ENCODE measurements at places on chromosomes 5 and 9.

DNA sequence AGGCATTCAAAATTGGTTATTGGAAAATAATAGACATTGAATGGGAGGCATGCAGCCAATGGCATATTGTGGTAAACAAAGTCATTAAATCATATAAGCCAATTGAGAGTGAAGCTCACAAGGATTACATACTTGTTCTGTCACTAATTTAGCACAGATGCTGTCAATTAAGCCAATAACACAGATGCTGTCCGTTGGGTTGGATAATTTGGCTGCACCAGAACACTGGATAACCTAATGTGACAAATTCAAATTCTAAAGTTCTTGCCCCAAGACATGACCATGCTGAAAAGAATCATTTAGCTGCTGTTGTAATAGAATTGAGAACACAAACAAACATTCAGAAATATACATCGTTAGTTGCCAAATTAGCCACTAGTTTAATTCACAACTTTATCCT lies 1796.4 kb downstream of the EFNA5 start:
- no peak for DNase-seq

DNA sequence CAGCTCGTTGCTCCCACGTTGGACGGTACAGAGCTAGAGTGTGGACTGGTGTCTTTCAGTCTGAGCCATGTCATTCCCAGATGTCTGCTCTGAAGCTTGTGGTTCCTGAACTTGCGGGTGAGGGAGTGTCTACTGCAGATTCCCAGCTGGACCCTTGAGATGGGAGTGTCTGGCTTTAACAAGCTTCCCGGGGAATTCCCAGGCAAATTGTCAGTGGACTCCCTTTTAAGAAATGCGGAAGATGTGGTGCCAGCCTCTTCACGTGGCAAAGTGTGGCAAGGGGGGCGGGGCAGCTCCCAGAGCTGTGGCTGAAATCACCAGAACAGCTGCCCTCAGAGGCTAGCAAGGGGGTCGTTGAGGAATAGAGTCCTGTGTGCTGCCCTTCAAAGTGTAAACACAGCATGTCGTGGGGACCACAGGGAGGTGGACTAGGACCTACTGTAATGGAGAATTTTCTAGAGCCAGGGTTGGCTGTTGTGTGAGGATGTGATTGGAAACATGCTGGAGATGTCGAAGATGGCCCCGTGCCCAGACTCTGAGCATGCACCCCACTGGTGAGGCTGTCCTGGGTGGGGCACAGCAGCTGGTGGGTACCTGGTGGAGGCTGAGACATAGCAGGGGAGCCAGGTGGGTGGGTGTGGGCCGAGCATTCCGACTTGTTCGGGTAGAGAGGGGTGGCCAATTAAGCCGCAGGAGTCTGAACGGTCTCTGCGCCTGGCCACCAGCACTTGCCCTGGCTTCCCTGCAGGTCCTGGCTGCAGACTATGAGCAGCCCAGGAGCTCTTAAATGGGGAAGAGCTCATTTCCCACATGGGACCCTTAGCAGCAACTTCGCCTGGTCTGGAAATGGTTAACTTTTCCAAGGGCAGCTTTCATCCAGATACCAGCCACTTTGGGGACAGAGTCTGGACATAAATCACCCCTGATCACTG lies 37.4 kb downstream of the PRRX2 start:
- no peak for DNase-seq

- peak; percentile 81 for DNase-seq
Measured at GRCh38 chr5:138352071-138352721, at the start of gene KDM3B. KDM3B (plus strand) TSS chr5:138352685; CDS start chr5:138352796, 111 bp downstream.

DNA sequence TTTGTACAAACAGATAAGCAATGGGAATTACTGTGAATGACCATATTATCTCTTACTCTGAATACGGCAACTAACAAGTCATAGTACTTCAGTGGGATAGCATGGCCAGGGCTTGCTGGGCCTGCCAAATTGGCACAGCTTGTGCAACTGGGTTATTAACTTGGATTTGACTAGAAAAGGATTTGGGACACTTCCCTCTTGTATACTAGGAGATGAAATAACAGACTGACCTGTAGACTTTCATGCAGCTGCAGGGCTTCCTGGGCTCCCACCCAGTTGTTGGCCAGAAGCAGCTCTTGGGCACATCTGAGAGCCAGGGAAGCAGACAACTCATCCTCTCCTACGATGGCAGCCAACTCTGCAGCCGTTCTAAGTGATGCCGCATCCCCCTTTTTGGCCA lies 39.8 kb downstream of the CNOT8 start:
- no peak for DNase-seq

- no peak for DNase-seq
Measured at GRCh38 chr9:108445431-108446071, 410.2 kb downstream of the ACTL7B start.

- DNase-seq = no peak
Measured at GRCh38 chr5:93385655-93386054, 195.4 kb downstream of the NR2F1-AS1 start.

DNA sequence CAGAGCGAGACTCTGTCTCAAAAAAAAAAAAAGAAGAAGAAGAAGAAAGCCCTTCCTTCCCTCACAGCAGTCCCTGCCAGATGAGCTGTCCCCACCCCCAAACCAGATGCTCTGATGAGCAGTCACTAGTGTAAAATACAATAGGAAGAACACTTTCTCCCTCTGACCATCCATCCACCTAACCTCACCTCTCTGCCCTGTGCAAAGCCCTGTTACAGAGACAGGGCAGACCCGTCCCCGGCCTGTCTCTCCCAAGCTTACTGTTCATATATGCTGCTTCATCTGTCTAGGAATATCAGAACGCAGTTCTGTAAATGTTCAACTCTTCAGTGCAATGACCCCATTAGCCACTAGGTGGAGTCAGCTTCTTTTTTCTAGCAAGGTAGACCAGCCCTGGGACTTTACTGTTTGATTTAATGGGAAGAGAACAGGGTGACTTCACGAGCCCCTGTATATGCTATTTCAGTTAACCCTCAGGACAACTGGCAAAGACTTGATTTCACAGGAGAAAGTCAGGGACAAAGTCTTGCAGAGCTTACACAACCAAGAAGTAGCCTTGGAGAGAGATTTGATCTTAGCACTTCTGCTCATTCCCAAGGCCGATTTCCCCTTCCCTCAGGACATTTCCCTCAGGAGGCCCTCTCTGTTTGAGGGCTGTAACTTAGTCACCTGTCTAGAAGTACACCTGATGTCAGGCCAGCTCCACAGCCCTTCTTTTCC lies 14.9 kb upstream of the FGFR4 start:
- peak; percentile 76 for DNase-seq

DNA sequence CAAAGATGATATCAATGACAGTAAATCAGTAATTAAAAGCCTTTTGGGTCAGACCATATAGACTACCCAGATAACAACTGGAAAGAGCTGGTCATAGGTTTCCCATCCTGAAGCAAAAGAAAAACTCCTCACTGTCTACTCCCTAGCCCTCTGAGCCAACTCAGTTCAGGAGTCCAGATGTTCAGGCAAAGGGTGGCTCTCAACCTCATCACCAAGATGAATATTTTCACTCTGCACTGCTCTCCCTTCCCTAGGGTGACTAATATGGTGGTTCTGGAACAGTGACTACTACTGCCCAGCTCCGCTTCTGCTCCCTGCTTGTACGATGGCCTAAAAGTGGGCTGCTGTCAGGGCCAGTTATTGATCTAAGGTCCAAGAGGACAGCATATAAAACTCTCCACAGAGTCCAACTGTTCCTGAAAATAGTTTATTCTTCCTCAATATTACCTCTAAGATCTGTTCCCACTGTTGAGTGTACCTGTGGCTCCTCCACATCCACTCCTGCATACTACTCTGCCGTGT lies 263.4 kb upstream of the SLC30A5 start:
- no peak for DNase-seq

DNA sequence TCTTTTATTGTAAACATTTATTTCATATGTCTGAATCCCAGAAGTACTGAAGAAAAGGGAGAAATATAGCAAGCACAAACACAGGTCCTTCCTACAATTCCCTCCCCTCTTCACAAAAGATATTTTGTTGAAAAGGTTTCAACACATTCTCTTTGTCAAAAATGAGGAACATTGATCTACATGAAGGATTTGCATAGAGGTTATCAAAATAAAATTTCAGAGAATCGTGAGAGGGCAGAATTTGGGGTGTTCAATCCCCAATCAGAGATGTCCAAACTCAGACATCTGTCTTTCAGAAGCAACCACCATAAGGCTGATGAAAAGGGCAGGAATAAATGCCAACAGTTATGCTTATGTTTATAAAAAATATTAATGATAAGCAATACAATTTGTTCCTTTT lies 69.2 kb downstream of the MARCHF3 start:
- peak; percentile 7 for DNase-seq

- no peak for DNase-seq
Measured at GRCh38 chr5:119954106-119954505, 324.7 kb downstream of the FAM170A start.

- no peak for DNase-seq
Measured at GRCh38 chr5:172789687-172790495, 18.9 kb upstream of the DUSP1 start.

DNA sequence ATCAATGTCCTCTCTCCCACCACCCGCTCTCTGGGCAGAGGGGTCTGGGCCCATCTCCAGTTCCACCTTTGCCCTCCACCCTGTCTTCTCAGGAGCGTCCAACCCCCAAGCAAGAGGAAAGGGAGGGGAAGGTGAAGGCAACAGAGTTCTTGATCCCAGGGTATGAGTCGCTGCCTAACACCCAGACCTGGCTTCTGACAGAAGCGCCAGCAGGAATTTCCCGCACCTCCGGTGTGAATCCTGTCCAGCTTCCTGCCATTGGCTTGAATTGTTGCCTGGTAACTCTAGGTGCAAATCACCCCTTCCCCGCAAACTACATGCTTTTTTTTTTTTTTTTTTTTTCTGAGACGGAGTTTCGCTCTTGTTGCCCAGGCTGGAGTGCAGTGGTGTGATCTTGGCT lies 84.2 kb upstream of the IER5L start:
- DNase-seq = no peak

GRCh38 chr9:107086460-107086859 lies 196.6 kb upstream of the RAD23B start:
- no peak for DNase-seq

GRCh38 chr5:132387640-132388117 lies 18.2 kb downstream of the SLC22A5 start:
- peak; percentile 39 for DNase-seq

DNA sequence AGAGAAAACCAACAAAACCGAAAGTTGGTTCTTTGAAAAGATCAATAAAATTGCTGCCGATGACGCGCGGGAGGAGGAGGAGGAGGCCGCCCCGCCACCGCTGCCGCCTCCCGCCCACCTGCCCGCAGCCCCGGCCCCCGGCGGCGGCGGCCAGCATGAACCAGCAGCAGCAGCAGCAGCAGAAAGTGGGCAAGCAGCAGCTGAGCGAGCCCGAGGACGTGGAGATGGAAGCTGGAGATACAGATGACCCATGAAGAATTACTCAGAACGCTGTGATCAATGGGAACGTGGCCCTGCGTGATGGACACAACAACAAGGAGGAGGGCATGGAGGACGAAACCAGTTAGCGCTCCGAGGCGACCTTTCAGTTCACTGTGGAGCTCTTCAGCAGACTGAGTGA lies 53.9 kb upstream of the EFNA5 start:
- no peak for DNase-seq

- no peak for DNase-seq
Measured at GRCh38 chr5:71706906-71707305, 12.2 kb upstream of the CARTPT start.

- peak; percentile 48 for DNase-seq
Measured at GRCh38 chr5:151770383-151771258, 1.1 kb upstream of the G3BP1 start.

- DNase-seq = no peak
Measured at GRCh38 chr9:37454238-37454637, 11.0 kb downstream of the ZBTB5 start.

GRCh38 chr9:5549658-5550650 lies 39.6 kb downstream of the PDCD1LG2 start:
- DNase-seq = no peak

- no peak for DNase-seq
Measured at GRCh38 chr5:134565791-134566740, 40.6 kb downstream of the JADE2 start.

DNA sequence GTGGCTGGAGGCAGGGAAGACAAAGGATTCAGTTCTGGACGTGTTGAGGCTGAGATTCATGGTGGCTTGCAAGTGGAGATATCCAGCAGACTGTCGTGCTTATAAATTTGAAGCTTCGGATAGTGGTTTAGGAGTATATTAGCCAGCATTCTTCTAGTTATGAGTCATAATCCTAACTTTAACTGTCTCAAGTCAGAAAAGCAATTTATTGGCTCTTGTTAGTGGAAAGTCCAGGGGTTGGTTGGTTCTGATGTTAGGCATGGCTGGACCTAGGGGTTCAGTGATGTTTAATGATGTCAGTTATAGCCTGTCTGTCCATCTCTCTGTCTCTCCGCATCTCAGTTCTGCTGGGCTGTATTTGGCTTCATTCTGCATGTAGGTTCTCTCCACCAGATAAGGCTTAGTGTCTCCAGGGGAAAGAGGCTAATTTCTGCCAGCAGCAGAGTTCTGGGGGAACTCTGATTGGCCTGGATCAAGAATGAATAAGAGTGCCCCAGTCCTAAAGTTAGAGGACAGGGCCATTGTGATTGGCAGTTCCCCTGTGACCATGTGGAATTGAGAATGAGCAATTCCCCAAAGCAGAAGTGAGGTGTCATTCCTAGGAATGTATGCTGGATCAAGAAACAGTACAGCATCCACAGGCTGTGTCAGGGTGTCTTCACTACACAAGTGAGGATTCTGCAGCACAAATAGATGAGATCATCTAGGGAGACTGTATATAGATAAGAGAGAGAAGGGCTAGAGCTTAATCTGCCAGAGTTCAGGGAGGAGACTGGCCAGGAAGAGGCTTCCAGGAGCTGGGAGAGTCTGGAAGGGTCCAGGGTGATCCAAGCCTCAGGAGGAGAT lies 72.9 kb upstream of the SHB start:
- DNase-seq = no peak

DNA sequence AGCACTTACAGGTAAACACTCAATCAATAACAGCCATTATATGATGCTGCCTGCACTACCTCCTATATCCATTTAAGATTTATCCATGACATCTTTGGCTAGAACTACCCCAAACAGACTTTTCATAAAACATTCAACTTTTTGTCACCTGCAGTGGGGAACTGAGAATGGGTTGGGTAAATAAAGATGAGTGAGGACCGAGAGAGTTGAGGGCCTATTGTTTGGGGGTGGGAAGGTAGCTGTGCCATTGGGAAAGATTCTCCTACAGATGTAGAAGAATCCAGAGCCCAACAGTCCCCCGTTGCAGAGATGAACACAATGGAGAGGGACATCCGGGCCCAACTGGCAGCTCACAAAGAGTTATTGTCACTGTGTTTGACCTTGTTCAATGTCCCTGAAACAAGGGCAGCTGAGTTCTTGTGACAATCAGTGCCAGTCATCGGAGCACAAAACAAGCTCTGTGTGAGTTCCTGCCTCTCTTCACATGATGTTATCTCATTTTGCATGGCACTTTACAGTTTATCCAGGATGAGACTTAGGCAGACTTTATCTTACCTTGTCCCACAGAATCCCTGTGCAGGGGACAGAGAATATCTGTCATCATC lies 11.5 kb upstream of the SLC31A2 start:
- no peak for DNase-seq
